ENCODE measurements at places on chromosomes 1 and 21.

DNA sequence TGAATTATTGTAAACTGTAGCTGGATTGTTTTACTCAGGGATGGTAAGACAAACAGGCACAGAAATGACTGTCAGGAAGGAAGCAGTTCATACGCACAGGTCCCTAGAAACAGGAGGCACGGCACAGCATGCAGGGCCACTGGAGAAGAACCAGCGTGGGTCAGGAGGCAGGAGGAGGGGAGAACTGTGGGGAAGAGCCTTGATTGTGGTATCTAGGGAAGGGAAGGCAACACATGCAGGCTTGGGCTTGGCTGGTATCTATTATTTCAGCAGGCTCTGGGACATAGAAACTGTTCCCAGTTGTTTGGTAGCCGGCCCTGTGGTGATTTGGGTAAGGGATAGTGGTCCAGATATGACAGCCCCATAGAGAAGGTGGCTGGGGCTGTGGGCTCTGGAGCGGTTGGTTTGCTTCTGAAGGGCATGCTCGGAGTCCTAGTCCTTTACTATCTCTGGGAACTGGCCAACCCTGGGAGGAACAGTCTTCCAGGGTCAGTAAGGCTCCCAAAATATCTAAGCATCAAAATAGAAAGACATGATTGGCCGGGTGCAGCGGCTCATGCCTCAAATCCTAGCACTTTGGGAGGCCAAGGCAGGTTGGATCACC lies 43.1 kb upstream of the CCSAP start:
- DNase-seq: no peak

DNA sequence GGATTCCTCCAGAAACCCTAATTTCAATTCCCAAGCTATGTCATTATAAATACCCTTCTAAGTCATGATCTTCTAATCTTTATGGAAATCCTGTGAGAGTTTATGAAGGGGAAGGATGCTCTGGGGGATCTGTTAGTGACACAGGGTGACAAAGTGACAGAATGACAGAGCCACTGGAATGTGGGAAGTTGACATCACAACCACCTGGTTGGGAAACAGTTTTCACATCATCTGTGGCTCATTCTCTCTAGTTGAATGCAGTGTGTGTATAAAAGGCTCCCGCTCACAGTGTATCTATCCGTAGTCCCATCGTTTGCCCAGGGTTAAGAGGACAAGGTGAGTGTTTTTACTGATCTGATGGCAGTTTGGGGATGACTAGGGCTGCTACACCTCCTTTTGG lies at the start of gene LCE7A:
Gene LCE7A (plus strand): TSS at position 301 of the 400 bp plus-strand sequence. CDS start 702 bp downstream, outside the sequence.
- DNase-seq: no peak

GRCh38 chr21:37093977-37094376 lies 20.9 kb downstream of the TTC3 start:
- no peak for DNase-seq

GRCh38 chr1:89350298-89350697 lies 13.6 kb upstream of the GBP6 start:
- no peak for DNase-seq

DNA sequence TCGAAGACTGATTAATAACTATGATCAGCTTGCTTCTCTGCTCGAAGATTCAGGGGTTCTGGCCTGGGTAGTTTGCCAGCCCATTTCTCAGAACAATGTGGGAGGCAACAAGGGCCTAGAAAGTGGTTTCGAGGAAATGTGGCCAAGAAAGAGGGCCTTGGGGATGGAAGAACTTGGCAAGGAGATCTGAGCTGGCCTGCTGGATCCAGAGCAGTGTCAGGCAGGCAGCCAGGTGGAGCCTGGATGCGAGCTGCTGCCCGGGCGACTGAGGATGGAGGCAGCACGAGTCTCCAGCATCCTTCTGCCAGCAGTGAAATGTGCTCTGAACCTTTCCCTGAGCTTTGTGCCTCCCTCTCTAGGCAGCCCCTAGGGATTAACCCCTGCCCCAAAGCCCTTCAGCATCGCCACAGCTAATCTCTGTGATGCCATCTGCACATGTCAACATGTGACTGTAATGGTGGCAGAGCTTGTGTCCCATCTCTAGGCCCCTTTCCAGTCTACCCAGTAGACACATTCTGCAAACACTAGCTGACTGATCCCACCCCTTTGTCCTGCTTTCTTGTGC lies 61.0 kb upstream of the NEK2 start:
- DNase-seq: no peak

DNA sequence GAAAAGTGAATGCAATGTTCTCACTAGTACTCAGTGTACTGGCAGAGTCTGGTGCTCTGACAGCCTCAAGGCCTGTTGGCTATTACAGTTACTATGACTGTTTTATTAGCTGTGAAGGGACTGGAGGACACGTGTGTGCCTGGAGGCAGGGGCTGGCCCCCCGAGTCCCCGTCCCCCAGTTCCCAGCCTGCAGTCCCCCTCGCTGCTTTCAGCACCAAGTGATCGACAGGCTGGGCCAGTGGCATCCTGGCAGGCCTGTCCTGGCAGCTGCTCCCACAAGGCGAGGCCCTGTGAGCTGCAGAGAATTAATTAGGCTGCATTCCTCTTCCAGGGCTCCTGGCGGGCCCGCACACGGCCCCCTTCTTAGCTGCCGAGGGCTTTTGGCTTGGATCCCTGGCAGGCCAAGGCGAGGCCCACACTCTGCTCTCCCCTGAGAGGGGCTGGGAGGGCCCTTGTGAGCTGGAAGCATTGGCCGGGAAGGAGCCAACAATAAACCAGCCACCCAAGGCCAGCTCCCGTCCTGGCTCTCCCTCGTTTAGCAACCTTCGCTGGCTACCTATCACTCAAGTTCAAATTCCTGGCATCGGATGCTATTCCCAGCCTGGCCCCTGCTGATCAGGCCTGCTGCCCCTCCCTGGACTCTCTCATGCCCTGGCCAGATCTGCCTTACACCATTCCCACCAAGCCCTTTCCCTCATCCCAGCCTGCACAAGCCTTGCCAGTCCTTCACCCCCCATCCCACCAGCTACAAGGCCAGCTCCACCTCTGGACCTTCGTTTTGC lies 9.8 kb downstream of the EDN2 start:
- no peak for DNase-seq

- no peak for DNase-seq
Observed at GRCh38 chr1:171180670-171181069, 4.4 kb upstream of the FMO2 start.
